ENCODE measurements at places on chromosomes 7 and 10.

DNA sequence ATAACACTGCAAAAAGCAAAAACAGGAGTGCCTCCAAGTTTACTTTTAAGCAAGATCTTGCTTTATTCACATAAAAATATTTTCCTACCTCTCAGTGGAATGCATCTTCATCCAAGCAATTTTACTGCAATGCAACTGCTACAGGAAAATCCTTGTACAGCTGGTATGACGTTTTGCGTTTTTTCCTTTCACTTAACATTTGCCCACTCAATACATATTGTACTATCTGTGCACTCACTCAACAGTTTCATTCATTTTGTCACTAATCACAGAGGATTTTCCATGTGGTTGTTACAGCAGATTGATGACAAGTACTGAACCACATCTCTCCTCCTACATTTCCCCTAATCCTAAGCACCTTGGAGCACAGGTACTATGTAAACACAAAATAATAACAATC, 222.0 kb upstream of the IMMP2L start:
- DNase-seq, result no peak

DNA sequence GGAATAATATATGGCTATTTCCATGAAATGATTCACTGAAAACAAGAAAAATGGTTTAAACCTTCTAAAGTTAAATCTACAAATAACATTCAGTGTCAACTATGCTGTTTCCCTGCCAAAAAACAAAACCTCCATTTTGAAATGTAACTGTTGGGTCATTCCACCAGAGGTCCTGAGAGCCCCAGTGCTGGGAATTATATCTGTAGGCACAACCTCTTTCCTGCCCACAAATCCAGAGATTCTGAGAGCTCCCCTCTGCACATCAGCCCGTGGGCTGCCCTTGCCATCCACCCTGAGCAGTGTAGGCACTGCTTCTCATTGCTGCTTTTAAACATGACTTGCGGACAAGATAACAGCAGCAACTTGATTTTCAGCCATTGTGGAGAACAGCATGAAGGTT, 198.6 kb downstream of the TMEM178B start:
- no peak for DNase-seq

GRCh38 chr10:125609859-125610258, 73.1 kb downstream of the TEX36 start:
- no peak for DNase-seq

- DNase-seq, result no peak
Measured at GRCh38 chr10:22656036-22656435, 58.3 kb downstream of the PIP4K2A start.

DNA sequence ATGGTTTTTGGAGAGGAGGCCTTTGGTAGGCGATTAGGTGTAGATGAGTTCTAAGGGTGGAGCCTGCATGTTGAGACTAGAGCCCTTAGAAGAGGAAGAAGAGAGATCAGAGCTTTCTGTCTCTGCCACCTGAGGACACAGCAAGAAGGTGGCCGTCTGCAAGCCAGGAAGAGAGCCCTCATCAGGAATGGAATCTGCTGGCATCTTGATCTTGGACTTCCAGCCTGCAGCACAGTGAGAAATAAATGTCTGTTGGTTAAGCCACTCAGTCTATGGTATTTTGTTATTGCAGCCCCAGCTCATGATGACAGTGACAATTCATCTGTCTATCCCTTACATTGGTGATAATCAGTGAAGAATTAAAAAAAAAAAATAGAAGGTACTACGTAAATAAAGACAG, 335.2 kb downstream of the PRPF18 start:
- DNase-seq, result no peak

GRCh38 chr10:65723525-65723924, 1202.3 kb upstream of the LRRTM3 start:
- DNase-seq, result no peak

GRCh38 chr10:15253951-15254807, 85.7 kb upstream of the NMT2 start:
- DNase-seq, result no peak

- DNase-seq, result no peak
Measured at GRCh38 chr7:131052285-131052904, 275.3 kb upstream of the MKLN1 start.

DNA sequence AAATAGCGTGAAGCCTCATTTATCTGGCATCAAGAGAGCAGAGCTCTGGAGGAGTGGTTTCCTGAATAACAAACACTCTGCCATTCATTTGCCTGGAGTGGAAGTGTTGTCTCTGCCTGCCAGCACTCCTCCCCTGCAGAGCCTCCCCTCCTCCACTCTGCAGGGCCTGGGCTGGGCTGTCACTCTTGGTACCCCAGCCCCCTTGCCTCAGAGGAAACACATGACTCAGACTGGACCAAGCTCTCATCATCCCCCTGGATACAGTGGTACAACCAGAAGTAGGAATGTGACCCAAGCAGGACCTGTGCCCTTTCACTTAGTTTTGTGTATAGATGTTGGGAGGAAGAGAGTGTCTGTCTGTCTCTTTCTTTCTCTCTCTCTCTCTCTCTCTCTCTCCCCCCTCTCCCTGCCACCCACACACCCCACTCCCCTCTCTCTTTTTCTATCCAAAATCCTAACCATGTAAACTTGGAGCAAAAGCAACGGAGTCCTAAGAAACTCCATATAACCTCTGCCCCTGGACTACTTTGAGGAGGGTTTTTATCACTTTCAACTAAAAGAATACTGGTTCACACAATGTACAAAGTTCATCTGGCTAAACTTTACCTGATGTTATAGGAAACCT, 43.9 kb downstream of the DOCK4 start:
- DNase-seq, result peak; percentile 89

DNA sequence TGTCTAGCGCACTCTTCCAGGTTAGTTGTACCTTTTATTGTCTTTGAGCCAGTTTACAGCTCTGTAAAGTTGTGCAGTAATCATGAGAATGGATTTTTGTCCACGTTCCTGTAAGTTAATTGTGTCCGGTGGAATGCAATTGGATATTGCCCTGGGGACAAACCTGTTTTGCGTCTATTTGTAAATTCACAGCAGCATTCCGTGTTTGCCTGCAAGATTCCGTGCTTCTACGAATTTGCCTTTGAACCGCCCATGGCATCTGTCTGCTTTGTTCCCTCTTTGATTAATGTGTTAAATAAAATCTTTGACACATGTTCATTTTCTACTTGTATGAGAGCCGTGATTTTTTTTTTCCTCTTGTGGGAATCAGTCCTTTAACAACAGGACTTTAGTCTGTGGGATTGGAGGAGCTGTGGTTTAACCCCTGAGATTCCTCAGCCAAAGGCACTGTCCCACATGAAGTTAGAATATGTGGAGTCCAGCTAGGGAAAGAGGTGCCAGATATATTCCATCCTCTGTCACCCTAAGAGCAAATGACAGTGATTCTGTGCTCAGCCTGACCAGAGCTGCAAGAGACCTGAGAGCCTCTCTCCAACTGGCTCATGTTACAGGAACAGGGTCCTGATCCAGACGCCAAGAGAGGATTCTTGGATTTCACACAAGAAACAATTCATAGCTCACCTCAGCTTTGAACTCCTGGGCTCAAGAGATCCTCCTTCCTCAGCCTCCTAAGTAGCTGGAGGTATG, 126.3 kb downstream of the COL26A1 start:
- no peak for DNase-seq

- no peak for DNase-seq
Measured at GRCh38 chr7:91750091-91750490, 130.4 kb downstream of the MTERF1 start.

- no peak for DNase-seq
Measured at GRCh38 chr10:77531441-77532001, 106.1 kb downstream of the KCNMA1 start.

DNA sequence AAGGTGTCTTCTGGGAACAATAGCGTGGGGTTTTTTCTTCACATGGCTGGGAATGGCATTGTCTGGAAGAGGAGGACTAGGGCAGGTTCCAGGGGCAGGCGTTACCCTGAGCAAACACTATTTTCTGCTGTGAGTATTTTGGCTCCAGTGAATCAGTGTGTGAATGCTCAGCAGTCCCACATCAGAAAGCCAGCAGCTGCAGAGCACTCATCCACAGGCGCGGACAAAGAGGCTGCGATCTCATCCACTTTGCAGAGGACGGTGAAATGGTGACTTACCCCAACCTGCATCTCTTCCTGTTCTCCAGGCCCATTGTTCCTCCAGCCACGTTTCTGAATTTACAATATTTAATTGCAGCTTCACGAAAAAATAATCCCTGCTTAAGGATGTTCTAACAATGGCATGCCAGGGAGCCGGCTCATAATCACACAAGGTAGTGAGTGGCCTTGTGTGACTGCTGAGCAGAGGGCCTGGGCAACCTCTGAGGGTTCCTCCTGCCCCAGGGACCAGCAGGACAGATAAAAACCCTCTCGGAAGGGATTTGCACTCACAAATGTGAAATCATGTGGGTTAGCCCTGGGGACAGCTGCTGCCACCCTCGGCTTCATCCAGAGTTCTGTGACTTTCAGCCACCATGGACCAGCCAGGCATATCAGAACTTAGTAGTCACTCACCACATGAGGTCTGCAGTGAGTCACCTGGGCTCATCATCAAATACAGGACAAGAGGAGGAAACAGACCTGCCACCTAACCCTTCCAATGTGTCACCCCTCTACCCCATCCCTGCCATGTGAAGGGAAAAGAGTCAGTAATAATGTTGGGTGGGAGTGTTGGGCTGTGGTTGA, 65.0 kb upstream of the EN2 start:
- DNase-seq, result no peak

GRCh38 chr7:94241402-94241925, 153.2 kb upstream of the COL1A2 start:
- DNase-seq, result no peak

DNA sequence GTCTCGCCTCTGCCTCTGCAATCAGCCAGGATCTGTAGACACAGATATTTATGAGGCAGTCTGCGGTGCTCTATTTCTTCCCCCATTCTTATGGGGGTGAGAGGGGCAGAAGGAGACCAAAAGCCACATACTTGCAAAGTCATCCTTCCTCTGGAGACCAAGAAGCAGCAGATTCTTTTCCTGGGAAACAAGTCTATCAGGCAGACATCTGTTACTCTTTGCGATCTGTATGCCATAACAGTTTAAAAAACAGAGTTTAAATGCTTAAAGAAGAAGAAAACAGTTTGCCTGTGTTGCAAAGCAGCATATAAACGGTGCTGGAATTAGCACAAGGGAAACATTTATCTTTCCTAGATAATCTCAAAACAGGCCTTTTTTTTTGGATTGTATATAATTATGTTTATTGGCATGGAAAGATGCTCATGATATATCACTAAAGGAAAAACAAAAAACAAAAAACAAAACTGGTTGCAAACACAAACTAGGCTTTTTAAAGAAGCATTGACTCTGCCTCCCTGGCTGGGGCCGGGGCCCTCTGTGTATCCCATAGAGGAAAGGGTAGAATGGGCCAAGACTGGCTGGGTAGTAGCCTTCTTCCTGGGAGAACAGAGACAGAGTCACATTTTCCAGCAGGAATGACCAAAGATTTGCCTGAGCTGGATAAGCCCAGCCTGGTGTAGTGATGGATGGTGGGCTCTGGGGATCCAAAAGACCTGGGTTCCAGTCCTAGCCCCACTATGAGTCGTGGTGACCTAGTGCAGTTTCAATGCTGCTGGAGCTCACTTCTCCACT, 50.4 kb downstream of the RGS10 start:
- no peak for DNase-seq

GRCh38 chr10:76229341-76229740, 797.9 kb downstream of the LRMDA start:
- no peak for DNase-seq

GRCh38 chr10:35388197-35388596, 51.9 kb downstream of the CCNY start:
- DNase-seq, result no peak

- no peak for DNase-seq
Measured at GRCh38 chr7:14834883-14835282, 67.7 kb downstream of the DGKB start.

DNA sequence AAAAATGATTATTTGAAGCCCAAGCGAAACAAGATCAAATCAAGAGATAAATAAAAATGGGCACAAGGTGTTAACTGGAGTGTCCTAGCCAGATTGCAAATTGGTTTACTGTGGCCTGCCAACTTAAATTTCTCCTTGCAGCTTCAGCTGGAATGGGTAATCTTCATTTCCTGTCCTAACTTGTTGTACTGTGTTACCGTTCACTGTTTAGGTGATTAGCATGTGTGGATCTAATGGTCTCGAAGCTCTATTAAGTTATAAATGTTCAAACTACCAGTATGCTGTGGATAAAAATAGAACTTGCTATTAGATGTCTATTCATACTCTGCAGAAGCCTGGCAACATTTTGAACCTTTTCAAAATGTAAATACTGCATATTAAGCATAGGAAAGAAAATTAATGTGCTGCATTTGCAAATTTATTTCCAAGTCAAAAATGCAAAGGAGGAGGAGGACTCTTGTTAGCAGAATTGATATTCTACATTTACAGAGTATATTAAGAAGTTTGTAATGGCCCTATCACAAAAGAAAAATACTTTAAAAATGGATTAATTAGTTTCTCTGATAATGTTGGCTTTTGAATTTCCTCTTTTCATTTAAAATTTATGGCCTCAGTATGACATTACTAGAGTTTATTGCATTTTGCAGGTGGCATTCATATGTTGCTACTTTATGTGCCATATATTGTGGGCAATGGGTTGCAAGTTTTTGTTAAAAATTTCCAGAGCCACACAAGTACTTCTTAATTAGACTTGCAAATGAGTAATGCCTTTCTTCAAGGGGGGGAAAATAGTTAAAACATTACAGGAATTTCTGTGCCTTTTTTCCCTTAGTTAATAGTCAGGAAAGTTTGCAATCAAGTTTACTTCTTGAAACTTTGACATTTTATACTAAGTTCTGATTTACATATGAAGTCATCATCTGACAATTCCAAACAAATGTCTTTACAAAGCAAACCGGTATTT, 92.1 kb downstream of the CABCOCO1 start:
- DNase-seq, result no peak

GRCh38 chr7:70132852-70133690, 534.8 kb downstream of the AUTS2 start:
- no peak for DNase-seq

- no peak for DNase-seq
Measured at GRCh38 chr10:62224606-62225005, 44.0 kb downstream of the RTKN2 start.

DNA sequence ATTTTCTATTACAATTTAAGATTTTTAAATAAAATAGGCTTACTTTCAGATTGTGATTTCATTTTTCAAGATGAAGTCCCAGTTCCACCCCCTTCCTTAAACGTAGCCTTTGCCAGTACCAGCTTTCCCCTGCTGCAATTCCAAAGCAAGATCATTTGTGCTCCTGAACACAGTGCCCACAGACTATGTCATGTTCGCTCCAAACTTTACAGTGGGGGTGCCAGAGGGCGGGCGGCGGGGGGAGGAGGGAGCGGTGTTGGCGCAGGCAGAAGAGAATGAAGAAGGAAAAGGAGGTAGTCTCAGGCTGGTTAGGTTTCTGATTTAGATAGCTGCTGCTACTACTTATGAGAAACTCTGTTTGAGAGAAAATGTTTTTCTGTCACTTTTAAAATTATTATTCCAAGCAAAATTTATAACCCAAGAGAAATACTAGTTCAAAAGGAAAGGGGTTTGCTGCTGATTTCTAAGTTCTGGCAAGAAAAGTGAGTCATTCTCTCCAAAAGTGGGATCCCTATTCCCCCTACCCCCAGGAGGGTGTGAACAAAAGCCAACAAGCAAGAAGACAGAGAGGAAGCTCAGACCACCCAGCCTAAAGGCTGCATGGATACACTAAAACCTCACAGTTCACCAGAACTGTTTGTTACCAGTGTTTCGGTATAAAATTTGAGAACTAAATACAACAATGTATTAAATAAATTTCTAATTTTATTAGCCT, 109.6 kb downstream of the SRPK2 start:
- no peak for DNase-seq

Data from HepG2 (cell line).